COLO829 (cell line): ENCODE measurements at places on chromosomes 13 and 19.
A peak's percentile ranks its signal among the peaks of the same experiment; 100 is the strongest.

- no peak for DNase-seq
Measured at GRCh38 chr13:111177081-111177711, 62.1 kb downstream of the ARHGEF7 start.

DNA sequence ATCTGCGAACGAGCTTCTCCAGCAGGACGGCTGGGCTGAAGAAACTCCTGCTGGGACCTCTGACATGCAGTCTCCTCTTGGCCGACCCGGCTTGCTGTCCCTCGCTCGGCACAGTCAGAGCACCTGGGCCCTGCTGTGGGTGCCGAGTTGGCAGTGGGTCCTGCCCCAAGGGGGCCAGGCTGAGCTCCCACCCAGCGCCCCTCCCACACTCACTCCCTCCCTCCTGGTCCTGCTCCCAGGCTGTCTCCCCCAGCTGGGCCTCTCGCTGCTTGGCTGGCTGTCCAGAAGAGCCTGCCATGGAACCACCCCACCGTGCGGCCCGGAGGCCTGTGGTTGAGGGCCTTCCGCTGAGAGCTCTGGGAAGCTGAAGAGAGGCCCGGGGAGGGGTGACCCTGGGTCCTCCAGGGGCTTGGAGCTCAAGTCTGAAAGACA lies 6.0 kb downstream of the AKT2 start:
- no peak for DNase-seq

DNA sequence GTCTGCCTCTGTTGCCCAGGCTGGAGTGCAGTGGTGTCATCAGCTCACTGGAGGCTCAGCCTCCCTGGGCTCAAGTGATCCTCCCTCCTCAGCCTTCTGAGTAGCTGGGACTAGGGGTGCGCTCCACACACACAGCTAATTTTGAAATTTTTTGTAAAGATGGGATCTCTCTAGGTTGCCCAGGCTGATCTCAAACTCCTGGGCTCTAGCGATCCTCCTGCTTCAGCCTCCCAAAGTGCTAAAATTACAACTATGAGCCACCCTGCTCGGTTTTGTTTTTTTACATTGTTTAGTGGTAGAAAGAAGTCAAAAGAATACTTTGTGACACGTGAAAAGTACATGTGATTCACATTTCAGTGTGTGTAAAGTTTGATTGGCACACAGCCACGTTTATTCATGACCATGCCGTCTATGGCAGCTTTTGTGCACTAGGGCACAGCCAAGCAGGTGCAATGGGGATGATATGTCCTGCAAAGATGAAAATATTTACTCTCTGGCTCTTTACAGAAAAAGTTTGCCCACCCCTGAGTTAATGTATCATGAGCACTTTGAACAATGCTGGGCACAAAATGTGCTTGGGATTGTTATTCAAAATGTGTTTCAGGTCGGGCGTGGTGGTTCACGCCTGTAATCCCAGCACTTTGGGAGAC lies 16.2 kb upstream of the NFIC start:
- no peak for DNase-seq

- DNase-seq: no peak
Measured at GRCh38 chr19:43628646-43629326, 9.4 kb upstream of the ZNF428 start.

- peak; percentile 95 for DNase-seq
Measured at GRCh38 chr19:40614622-40615411, 13.6 kb downstream of the LTBP4 start.
